Jurkat, Clone E6-1 (cell line): ENCODE measurements at places on chromosomes 13 and 19.

- no peak for DNase-seq
Observed at GRCh38 chr13:97715763-97716162, 237.7 kb upstream of the IPO5 start.

DNA sequence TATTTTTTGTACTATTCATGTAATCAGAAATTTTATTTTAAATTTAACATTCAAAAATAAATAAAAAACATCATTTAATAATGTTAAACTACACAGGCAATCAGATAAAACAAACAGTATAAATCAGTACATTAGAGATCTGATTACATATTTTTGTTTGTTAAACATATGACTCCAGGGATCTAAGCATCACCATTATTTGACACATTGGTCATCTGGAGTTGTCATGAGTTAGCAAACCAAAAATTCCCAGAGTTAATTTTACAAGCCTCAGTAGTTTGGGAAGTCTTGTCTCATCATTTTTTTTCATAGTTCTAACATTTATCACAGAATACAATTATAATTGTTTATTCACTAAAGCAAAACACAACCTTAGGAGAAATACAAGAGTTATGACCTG lies 770.8 kb upstream of the SLITRK6 start:
- no peak for DNase-seq

DNA sequence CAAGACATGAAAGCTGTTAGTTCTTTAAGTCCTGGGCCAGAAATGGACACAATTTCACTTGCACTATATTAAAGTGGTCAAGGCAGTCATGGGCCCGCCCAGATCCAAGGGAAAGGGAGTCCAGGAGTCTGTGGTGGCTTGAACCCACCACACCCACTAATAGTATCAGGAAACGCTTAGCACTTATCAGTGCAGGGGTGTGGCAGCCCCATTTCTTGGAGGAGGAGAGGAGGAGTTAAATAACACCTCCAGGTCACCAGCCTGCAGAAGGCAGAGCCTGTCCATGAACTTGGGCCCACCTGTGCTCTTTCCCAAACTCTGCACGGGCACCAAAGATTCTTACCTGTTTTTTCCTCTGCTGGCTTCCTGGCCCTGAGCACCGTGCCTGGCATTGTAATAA lies 5.4 kb upstream of the NTN5 start:
- no peak for DNase-seq

DNA sequence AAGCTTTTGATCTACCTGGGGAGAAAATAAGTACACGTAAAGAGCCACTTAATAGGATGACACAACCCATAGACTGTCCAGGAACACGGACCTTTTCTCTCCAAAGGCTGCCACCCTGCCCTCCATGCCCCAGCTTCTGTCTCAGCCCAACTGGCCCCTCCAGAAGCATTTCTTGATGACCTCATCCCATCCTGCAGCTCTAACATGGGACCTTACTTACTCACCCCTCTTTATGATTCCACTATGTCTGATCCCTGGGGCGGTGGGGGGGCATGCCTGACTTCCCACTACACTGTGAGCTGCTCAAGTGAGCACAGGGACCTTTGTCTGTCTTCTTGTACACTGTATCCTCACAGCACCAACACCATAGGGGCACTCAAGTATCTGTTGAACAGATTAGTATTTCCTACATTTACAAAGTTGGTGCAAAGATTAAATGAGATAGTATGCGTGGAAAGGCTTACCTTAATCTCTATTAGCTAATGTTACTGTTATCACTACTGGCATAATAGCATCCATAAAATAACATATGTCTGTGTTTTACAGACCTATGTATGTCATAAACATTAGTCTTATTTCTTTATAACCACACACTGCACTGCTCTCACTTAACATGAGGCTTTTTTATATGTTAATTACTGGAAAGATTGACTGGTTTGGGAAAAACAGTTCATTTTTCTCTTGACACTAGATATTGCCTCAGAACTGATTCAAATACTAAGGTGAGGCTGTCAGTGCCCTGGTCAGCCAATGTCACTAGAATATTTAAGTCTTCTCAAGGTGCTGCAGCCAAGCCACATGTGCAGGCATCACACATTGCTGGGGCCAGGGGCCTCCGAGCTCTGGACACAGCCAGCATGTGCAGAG lies 100.9 kb downstream of the FOXO1 start:
- no peak for DNase-seq

DNA sequence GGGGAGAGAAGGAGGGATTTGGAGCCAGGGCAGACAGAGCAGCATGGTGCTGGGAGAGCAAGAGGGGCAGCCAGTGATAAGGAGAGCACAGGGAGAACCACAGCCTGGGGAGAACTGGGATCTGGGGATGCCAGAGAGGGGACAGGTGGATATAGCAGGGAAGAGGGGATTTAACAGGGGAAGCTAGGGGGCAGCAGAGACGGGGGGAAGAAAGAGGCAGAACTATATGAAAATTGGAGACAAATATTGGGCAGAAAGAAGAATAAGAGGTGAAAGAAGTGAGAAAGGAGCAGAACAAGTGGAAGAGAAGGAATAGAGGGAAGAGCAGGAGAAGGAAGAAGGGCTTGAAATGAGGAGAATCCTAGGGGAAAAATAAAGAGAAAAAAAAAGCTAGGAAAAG lies 6.5 kb upstream of the ZNF528 start:
- DNase-seq = no peak

GRCh38 chr13:91398413-91399188 lies at the start of gene GPC5:
Gene GPC5, plus strand, starts transcription at chr13:91398621.
- peak; percentile 14 for DNase-seq
